ENCODE measurements at places on chromosomes 7 and 10.

- no peak for ATAC-seq
Observed at GRCh38 chr7:84647797-84648757, 453.5 kb upstream of the SEMA3A start.

DNA sequence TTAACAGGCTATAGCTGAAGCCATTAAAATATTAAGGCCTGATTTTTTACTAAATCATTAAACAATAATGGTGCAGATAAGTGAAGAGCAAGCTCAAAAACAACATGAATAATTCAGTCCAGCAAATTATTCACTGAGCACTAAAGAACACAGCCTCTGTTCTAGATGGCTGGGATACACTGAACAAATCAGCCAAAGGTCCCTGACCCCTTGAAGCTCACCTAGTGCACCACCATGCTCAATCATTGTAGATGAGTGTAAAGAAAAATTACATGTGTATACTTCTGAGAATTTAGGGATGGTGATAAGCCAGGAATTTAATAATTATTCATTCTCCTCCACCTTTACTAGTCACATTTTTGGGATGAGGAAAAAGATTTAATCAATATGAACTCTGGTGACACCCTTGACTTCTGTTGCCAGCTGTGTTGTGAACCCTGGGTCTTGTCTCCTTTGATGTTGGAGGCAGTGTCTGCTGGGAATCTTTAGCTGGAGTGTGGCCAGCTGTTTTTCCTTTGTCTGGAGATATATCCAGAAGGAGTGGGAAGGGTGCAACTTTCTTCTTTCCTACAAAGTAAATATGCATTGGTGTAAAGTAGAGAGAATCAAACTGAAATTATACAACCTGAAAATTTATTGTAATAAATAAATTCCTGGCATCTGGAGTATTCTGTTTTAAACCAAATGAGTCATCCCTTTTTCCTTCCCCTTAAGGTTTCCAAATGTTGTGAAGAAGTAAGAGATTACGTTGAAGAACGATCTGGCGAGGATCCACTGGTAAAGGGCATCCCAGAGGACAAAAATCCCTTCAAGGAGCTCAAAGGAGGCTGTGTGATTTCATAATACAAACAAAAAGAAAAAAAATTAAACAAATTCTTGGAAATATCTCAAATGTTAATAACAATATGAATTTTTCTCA lies 4.0 kb downstream of the GNGT1 start:
- ATAC-seq = no peak

- ATAC-seq = no peak
Observed at GRCh38 chr10:79383974-79384606, 36.8 kb downstream of the PPIF start.

DNA sequence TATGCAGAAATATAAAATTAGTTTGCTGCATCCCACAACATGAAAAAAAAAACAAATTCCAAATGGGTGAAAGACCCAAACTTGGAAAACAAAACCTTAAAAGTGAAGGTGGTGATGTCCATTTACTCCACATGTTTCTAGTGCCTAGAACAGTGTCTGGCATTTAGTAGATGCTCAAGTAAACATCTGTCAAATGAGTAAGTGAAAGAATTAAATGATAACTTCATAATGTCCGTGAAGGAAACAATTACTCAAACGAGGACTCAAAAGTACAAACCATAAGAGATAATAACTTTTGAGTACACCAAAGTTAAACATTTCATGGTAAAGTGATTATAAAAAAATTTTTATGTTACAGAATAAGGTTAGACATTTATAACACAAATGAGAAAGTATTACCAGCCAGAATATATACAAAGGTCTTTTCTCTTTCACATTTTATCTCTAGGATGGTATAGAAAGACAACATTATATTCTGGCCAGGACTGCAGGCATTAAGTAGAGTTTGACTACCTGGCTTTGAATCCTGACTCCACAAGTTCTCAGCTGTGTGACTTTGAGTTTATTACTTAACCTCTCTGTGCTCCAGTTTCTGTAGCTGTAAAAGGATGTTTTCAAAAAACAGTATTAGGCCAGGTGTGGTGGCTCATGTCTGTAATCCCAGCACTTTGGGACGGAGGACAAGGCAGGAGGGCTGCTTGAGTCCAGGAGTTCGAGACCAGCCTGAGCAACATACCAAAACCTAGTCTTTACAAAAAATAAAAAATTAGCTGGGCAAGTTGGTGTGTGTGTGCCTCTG lies 20.7 kb downstream of the NMT2 start:
- ATAC-seq = no peak

DNA sequence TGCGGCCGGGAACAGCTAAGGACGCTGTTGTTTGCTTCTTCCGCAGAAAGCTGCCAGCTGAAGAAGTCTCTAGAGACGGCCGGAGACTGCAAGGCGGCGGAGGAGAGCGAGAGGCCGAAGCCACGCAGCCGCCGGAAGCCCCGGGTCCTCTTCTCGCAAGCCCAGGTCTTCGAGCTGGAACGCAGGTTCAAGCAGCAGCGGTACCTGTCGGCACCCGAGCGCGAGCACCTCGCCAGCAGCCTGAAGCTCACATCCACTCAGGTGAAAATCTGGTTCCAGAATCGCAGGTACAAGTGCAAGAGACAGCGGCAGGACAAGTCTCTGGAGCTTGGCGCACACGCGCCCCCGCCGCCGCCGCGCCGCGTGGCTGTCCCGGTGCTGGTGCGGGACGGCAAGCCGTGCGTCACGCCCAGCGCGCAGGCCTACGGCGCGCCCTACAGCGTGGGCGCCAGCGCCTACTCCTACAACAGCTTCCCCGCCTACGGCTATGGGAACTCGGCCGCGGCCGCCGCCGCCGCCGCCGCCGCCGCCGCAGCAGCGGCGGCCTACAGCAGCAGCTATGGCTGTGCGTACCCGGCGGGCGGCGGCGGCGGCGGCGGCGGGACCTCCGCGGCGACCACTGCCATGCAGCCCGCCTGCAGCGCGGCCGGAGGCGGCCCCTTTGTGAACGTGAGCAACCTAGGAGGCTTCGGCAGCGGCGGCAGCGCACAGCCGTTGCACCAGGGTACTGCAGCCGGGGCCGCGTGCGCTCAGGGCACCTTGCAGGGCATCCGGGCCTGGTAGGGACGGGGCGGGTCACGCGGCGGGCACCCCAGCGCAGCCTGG lies 2.4 kb downstream of the NKX2-3 start:
- peak; percentile 72 for ATAC-seq

- no peak for ATAC-seq
Observed at GRCh38 chr7:135236727-135237126, 3.1 kb downstream of the STRA8 start.

DNA sequence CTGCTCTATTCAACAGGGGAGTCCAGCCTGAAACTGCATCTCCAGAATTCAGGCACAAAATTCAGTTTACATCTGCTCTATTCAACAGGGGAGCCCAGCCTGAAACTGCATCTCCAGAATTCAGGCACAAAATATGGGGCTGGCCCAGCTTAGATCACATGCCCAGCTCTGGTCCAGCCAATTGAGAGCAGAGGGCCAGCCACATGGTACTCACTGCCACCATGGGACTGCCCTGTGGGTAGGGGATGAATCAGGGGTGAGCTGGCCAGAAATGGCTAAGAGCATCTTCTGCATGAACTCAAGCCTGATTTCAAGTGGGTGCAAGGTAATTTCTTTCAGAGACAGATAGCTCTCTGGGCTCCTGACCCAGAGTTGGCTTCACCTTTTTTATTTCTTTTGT lies 156.6 kb upstream of the LYZL2 start:
- ATAC-seq = no peak

DNA sequence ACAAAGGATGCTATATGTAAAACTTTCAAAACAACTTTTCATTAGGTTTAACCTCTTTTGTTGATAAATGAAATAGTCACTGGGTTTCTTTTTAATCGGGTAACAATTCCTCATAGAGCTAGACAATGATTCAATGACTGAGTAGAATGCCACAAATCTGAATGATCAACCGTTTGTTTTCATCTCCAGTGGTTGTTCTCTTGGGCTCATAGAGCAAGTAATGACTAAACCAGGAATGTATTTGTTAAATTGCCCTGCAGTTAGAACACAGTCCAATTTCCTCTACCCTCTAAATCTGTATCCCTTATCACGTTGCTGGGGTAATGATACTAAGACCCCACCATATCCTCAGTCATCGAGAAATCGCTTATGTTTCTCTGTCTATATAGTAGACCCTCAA lies 40.0 kb downstream of the CNNM1 start:
- no peak for ATAC-seq

- no peak for ATAC-seq
Observed at GRCh38 chr10:21150166-21150565, 253.1 kb upstream of the NEBL start.

GRCh38 chr10:125373546-125373945 lies 213.2 kb upstream of the CTBP2 start:
- no peak for ATAC-seq

DNA sequence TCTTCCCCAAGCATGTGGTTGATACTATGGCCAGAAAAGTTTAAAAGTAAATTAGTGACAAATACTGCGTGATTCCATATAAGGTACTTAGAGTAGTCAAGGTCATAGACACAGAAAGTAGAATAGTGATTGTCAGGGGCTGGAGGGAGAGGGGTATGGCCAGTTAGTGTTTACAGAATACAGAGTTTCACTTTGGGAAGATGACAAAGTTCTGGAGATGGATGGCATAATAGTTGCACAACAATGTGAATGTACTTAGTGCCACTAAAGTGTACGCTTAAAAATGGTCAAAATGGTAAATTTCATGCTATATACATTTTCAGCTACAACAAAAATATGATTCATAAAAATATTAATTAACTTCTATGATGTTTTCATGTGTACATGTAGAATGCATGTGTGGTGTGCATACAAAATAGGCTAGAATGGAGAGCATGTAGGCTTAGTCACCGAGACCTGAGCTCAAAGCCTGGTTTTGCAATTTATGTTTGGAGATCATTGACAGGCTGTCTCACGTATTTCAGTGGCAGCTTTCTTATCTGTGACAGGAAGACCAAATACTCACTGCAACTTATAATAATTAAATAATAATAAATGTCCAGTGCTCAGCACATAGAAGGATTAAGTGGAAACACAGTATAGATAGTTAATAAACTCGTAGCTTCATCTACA lies 625.6 kb downstream of the SUGCT start:
- no peak for ATAC-seq

DNA sequence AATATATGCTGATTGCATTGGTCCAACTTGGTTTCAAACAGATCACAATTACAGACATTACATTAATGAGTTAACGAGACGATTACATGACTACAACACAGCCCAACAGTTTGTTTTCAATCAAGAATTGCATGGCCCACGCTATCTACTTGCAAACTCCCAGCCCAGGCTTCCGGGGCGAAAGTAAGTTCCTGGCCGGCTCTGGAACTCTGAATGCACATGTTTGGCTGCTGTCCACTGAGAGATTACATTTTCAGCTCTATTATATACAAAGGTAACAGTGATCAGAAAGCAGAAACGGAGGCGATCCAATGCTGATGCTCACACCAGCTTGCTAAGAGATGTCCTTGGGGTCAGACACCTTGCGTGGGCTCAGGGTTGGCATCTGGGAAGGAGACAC lies 206.3 kb downstream of the FANK1 start:
- ATAC-seq = no peak

Measured in esophagus mucosa (tissue), 1 donor.